Activated CD4-positive, alpha-beta T cell treated with anti-CD3 and anti-CD28 coated beads, Interleukin-10, Interleukin-2, amounts not matched to agents 100 ng/mL and 50 ng/mL, durations not matched to agents 16 hours and 8 hours (primary cell): ENCODE measurements at places on chromosomes 1 and 21.
A peak's percentile ranks its signal among the peaks of the same experiment; 100 is the strongest.

- DNase-seq = no peak
Observed at GRCh38 chr1:223246476-223247112, 103.5 kb upstream of the TLR5 start.

GRCh38 chr1:60071296-60071695, 2.3 kb downstream of the C1orf87 start:
- no peak for DNase-seq

- DNase-seq = peak; percentile 45
Observed at GRCh38 chr1:231918239-231919015, 291.8 kb downstream of the DISC1 start.

DNA sequence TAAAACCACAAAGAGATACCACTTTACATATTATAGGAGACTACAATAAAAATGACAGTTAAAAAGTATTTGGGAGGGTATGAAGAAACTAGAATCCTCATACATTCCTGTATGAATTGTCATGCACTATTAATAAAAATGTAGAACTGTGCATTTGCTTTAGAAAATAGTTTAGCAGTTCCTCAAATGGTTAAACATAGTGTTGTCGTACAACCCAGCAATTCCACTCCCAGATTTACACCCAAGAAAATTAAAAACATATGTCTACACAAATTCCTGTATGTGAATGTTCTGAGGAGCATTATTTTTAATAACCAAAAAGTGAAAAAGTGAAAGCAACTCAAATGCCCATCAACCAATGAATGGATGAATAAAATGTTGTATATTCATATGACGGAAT, 23.1 kb upstream of the PDE4B start:
- no peak for DNase-seq

- no peak for DNase-seq
Observed at GRCh38 chr1:222754366-222755139, 17.6 kb downstream of the FAM177B start.
